ENCODE measurements at places on chromosomes 5 and 9.

GRCh38 chr9:35136866-35137265 lies 21.2 kb upstream of the ATOSB start:
- DNase-seq = no peak

DNA sequence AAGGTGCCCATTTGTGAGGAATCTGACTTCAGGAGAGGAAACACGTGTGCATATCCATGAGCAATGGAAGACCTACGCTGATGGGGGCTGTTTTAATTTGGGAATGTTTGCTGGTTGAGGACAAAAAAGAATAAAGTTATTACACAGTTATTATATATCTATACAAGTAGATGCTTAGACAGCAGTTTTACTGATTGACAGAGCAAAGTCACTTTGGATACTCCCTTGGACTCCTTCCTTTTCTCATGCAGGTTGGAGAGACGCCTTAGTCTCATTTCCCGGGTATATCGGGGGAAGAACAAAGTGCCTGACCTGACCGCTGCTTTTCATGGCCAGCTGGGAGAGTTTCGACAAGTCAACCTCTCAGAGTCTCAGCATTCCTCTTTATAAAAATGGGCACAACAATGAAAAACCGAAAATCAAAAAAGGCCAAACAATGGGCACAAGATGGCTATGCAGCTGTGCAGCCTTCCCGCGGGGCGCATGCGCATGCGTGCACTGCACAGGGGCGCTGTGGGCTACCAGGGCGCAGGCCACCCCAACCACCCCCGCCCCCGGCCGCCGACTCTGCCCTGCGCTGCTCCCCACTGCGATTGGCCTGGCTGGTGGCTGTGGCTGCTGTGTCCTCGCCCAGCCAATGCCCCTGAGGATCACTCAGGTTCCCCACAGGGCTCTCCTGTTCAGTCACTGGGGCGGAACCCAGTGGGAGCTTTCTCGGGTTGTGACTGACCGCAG lies 18.1 kb downstream of the NFIL3 start:
- DNase-seq = no peak

DNA sequence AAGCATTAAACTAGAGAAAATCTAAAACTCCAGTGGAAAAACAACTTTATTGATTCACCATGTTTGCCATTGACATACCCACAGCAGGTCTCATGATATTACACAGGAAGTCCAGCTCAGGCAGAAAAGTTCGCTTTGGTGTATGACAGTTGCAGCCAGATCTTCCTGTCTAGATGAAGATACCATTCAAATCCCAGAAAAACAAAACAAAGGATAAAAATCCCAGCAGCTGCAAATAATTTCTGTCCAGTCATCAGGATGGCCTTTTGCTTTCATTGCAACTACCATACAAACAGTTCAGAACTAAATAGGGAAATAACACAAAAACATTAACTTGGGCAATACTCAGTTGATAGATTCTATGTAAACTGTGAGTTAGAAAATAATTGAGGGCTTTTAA lies 136.0 kb upstream of the NREP start:
- no peak for DNase-seq

- no peak for DNase-seq
Measured at GRCh38 chr9:27785714-27786100, 212.4 kb upstream of the C9orf72 start.

GRCh38 chr5:121429761-121430160 lies 421.9 kb upstream of the FTMT start:
- no peak for DNase-seq

- DNase-seq = no peak
Measured at GRCh38 chr9:77469515-77470231, 178.4 kb downstream of the GNA14 start.

DNA sequence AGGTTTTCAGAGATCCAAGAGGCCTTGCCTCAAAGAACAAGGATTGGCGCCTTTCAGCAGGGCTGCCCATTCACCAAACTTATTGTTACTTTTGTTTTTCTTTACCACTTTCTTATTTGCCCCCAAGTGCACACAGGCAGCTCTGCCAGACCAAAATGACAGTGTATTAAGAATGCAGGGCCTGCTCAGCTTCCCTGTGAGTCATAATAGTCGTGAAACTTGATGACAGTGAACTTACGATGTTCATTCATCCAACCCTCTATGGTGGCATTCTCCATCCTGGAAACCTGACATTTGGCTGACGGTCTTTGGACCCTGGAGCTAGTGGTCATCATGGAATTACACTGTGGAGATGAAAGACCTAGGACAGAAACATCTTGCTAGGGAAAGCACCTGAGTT lies 44.3 kb downstream of the UBE2QL1 start:
- DNase-seq = no peak

GRCh38 chr5:146076455-146076854 lies 28.9 kb downstream of the PLAC8L1 start:
- no peak for DNase-seq

DNA sequence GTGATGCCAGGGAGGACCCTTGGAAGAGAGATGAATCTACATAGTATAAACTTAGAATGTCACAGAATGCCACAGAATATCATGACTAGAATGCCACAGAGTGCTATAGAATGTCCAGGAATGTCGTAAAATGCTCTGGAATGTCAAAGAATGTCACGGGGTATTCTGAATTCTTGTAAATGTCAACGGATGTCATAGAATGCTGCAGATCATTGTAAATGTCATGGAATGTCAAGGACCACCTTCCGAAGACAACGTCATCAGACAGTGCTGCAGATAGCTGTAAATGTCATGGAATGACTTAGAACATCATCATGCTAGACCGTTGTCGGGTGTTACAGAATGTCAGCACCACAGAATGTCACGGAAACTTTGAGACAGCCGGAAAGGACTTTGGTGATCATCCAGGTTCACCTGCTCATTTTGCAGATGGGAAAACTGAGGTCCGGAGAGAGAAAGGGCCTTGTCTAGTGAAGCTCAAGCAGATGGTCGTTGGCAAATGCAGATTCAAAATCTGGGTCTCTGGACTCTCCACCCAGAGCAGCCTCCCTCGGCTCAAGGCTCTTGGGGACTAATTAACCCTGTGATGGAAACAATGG lies 117.1 kb downstream of the LHX2 start:
- DNase-seq = no peak

- no peak for DNase-seq
Measured at GRCh38 chr5:125717209-125717608, 706.0 kb upstream of the GRAMD2B start.

DNA sequence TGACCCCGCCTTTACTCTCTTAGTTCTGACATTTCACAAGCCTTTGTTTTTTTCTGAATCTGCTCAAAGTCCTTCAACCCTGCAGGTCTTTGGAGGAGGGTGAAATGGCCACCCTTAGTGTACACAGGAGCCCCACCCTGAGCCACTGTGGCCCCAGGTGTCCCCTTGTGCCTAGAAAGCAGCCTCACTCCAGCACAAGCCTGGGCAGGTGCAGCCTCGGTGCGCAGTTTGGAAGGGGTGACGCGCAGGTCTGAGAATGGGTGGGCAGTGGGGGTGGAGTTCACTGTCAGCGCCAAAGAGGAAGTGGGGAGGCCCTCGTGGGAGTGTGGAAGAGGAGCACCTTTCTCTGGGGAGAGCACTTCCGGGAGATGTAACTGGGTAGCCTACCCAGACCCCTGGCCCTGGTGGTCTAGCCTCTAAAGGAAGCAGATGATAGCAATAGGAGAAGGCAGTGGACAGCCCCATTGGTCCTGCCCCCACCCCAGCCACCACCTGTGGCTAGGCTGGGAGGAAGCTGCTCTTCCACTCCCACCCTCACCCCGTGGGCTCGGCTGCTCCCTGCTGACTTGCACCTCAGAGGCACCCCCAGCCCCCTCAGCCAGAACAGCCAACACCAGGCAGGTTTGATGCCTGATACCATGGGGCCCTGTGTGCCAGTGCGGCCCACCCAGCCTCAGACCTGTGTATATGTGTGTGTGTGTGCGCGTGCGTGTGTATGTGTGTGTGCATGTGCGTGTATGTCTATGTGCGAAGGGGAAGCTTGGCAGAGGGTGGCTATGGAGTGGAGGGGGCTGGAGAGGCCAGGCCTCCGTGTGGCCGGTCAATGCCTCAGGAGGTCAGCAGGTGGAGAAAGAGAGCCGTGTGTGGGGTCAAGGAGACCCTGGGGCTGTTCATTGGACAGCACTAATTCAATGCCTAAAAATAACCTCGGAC lies 16.8 kb upstream of the DAB2IP start:
- DNase-seq = no peak

- DNase-seq = no peak
Measured at GRCh38 chr5:77316871-77317661, 106.6 kb downstream of the PDE8B start.

DNA sequence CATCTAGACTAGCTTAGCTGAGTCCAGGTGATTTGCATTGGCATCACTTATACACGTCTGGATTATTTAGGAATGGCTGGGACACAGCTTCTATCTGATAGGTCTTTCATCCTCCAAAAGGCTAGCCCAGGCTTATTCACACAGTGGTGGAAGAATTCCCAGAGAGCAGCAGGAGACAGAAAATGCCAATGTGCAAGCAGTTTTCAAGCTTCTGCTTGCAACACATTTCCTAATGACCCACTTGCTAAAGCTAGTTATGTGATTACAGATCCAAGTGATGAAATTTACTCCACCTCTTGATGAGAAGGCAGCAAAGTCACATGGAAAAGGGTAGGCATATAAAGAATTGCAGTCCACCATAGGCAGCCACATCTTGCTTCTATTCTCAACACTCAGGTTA lies 44.2 kb upstream of the MAST4 start:
- DNase-seq = no peak

- no peak for DNase-seq
Measured at GRCh38 chr5:150134198-150134588, 21.5 kb downstream of the PDGFRB start.

- no peak for DNase-seq
Measured at GRCh38 chr9:128408963-128409431, 11.7 kb upstream of the CERCAM start.

DNA sequence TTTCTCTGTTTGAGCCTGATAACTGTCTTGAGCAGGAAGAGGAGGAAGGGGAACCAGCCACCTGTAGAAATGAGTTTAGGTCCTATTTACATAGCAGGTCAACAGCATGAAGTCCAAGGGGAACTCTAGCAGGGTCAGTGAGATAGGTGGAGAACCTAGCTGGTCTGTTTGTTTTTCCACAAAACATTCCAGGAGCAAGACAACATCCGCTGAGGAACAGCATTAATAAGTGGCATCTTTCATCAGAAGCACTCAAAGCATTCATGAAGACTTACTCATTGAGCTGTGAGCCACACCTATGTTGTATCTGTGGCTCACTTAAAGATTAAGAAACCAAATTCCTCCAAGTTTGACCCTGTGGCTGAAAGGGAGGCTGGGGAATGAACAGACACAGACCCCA lies 115.9 kb downstream of the ACTBL2 start:
- no peak for DNase-seq

- DNase-seq = no peak
Measured at GRCh38 chr9:13769006-13769405, 489.5 kb upstream of the MPDZ start.

DNA sequence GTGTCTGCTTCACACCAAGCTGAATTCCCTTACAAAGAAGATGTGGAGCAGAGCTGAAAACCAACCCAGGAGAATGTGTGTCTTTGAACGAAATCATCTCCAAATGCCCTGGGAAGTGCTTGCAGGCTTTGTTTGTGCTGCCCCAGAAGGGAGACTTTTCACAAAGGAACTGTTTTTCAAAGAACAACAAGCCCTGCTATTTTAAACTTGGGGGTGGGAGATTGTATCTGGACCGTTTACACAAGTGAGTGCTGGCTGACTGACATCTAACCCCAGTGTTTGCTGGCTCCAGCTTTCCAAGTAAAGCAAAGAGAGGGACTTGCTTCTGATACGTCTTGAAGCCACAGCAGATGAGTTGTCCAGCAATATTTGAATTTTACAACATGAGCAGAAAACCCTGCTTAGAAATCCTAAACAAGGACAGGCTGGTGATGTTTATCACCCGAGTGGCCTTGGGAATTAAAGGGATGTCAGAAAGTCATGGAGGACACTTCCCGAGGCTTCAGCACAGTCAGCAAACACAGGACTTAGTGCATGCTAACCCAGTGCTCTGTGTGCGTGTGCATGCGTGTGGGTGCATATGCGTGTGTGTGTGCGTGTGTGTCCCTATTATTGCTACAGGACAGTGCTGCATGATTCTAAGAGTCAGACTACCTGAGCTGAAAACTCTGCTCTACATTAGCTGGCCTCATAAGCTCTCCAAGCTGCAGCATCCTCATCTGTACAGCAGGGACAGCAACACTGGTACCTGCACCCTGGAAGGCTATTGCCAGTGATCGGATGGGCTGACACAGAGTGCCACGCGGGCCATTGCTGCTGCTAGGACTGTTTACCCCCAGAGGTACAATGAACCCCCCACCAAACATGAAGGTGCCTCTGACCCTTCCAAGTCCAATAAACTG lies 1.4 kb downstream of the ADAMTS12 start:
- DNase-seq = no peak

GRCh38 chr5:136052692-136053335 lies 24.0 kb downstream of the TGFBI start:
- no peak for DNase-seq

DNA sequence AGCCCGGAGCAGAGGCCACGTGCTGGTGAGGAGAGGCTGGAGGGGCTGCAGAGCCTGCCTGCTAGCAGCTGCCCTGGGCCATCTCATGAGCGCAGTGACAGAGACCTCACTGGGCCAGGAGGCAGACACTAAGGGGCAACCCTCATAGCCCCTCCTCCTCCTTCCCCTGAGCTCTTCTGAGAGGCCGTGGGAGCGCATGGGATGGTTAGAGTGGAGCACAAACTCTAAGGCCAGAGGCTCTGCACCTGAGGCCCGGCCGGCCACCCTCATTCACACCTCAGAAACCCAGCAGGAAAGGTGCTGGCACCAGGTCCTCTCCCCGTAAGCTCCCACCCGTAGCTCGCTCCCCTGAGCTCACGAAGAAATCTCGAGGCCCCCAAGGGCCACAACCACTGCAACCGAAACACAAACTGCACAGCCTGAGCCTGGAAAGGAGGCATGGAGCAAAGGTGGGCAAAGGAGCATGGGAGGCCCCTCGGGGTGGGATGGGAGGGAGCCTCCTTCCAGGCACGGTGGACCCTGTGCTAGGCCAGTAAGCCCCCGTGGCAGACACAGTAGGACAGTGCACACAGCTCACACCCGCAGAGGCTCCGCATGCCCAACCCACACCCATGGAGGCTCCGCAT lies 17.7 kb downstream of the CAMSAP1 start:
- no peak for DNase-seq

- DNase-seq = no peak
Measured at GRCh38 chr5:160463740-160464465, 42.2 kb downstream of the PTTG1 start.

DNA sequence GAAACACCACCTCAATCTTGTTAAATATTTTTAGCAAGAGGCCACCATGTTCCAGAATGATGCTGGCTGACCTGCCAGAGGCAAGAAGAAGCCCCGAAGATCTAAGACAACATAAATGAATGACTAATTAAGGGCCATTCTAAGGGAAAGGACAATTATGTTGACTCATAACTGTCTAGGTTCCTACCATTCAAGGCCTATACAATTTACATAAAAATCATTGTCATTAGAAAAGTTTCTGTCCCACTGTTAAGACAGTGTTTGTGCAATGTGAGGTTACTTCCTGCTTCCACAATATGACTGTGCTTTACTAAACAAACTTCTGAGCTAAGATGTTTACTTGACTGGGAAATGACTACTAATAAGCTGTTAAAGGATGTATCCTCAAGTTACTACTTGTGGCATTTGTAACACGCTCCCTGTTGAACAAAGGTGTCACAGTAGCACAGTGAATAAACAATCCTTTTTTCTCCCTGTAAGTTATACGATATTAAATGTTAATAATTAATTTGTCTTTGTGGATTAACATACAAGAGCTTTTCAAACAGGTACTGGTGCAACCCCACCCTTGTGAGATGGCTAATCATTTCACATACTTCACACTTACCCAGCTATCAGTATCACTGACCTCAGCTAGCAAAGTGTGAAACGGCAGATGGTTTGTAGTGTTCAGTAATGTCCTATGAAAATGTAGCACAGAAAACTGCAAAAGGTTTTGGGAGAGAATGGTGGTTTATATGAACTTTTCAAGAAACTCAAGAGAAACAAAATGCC lies 195.8 kb downstream of the EFNA5 start:
- no peak for DNase-seq

All from forelimb muscle (tissue), 1 donor.